SK-N-DZ (cell line): ENCODE measurements at places on chromosomes 1 and 21.

DNA sequence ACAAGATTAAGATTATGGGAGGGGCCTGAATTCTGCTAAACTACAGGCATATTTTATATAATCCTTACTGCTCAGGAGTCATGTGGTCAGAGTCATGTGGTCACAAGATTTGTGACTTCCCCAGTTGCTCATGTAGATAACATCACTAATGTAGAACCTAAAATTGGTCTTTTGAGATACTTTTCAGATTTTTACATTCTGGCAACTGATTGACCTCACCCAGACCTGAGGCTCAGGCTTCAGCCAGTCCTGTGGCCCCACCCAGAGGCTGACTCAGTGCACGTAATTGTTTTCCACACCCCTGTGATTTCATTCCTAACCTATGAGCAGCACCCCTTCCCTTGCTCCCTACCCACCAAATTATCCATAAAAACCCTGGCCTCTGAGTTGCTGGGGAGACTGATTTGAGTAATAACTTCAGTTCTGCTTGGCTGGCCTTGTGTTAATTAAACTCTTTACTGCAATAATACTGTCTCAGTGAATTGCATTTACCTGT, 41.7 kb upstream of the ZNF326 start:
- no peak for DNase-seq

DNA sequence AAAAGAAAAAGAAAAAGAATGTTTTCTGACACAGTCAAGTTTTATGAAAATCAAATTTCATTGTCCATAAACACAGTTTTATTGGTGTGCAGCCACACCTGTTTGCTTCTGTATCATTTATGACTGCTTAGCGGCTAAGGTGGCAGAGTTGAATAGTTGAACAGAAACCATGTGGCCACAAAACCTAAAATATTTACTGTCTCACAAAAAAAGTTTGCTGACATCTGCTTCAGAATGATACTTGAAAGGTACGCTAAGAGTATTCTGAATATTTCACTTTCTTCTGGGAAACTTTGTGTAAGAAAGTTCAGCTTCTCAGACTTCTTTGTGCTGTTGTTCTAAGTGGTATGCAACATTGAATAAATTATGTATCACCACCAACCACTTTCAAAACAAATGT, 6.2 kb downstream of the KCNK1 start:
- no peak for DNase-seq

GRCh38 chr1:118253053-118253915, 68.3 kb upstream of the SPAG17 start:
- peak; percentile 4 for DNase-seq

- DNase-seq = no peak
These were observed 21.9 kb upstream of the PIK3CD start for GRCh38 chr1:9629445-9630201.

DNA sequence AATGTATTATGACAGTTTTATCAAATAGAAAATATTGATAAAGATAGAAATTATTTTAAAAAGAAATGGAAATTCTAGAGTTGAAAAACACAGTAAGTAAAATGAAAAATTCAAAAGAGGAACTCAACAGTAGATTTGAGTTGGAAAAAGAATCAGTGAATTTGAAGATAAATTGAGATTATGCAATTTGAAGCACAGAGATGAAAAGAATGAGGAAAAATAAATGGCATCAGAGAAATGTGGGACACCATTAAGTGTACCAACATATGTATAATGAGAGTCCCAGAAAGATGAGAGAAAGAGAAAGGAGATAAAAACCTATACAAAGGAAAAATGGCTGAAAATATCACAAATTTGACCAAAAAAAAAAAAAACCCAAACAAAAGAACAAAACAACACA, 25.0 kb downstream of the C4BPA start:
- no peak for DNase-seq

GRCh38 chr1:118118469-118118868, 66.6 kb downstream of the SPAG17 start:
- DNase-seq = no peak

DNA sequence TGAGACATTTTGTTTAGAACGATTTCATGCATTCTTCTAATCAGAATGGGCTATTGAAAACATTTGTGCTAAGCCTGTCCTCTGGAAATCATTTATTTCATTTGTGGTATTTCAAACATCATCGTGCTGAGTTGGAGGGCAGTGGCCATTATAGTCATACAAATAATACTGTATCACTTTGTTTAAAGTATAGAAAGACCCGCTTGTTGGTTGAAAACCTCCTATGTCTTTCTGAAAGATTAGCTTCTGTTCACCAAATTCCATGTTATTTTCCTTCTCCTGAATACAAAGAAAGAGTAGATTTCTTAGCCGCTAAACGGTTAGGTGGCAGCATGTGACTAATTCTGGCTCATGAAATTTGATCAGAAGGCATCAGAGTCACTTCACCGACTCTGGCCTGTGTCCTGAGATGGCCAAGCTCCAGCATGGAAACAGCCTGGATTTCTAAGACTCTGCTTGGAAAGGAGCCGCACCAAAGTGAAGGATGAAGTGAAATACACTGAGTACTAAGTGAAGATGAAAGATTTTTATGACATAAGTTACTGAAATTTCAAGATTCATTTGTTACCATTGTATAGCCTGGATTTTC, 355.1 kb downstream of the USP25 start:
- peak; percentile 35 for DNase-seq

- no peak for DNase-seq
These were observed 1329.6 kb downstream of the KCNT2 start for GRCh38 chr1:195278644-195279043.

GRCh38 chr1:186927884-186928283, 99.1 kb downstream of the PLA2G4A start:
- no peak for DNase-seq

- peak; percentile 38 for DNase-seq
These were observed 168.3 kb downstream of the RHOU start for GRCh38 chr1:228903434-228904071.

GRCh38 chr1:198326232-198326631, 169.4 kb downstream of the NEK7 start:
- DNase-seq = no peak

DNA sequence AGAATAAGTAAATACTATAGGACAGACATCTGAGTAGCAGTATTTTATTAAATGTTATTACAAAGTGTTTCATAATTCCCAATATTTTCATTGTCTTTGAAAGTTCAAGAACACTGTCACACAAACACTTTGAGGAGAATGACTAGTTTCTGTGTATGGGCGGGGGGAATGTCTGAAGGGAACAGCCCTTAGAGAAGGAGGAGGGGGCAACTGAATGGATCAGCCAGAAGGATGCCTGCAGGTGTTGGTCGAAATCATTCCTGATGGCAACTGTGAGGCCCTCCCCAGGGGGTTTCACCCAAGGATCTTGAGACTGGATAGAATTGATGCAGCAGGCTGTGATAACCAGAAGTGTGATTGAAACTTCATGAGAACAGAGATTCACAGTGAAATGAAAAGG, 223.2 kb upstream of the C1orf87 start:
- DNase-seq = no peak

GRCh38 chr1:154847891-154848290, 22.2 kb downstream of the KCNN3 start:
- no peak for DNase-seq

- no peak for DNase-seq
These were observed 6.0 kb upstream of the SHISA4 start for GRCh38 chr1:201882665-201883132.

- no peak for DNase-seq
These were observed 146.4 kb upstream of the COL11A1 start for GRCh38 chr1:103254691-103255090.

- DNase-seq = no peak
These were observed 49.6 kb downstream of the OSBPL9 start for GRCh38 chr1:51666478-51666877.

DNA sequence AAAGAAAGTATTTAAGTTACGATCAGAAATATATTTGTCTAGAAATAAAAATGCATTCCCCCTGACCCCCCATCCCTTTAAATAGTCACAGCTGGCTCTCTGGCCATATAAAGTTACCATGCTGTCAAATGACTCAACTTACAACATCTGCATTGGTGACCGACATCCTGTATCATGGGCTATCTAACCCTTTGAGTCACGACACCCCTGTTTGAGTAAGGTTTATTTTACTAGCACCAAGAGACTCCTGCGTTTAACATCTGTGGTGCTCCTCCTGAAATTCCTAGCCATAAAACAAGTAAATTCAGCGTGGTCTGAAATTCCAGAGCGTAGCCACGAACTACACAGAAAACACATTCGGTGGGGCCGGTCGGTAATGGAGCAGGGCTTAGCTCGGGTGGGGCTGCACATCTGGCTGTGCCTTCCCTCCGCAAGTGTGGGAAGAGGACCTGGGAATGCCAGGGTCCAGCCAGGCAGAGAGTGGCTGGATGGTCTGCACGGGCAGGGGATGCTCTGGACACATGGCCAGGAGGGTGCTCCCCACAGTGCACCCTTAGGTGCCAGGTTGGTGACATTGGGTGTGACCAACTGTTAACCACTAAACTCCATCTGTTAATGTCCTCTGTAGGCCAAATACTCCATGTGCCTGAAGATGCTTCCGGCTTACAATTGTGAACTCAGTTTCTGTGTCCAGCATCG, 53.0 kb upstream of the CLDN14 start:
- no peak for DNase-seq

GRCh38 chr21:39503123-39503762, 51.5 kb downstream of the SH3BGR start:
- DNase-seq = no peak

DNA sequence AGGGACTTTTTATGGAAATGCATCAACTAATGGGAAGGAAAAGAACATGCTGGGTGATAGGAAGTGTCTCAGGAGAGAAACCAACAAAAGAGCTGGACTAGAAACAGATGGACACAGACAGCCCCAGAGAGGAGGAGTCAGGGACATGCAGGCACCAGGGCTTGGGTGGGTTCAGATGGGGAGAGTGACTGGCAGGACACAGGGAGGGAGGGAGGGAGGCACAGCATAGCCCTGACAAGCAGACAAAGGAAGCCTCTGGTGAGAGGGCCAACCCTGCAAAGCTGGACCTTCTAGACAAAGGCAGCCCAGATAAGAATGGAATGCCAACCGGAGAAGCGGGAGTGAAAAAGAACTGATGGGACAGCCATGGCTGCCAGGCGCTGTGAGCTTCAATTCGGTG, 568.8 kb downstream of the AJAP1 start:
- no peak for DNase-seq

- DNase-seq = peak; percentile 20
These were observed 573 bp downstream of the KLHL21 start for GRCh38 chr1:6601923-6602668.

- DNase-seq = no peak
These were observed 175.8 kb downstream of the TNFSF18 start for GRCh38 chr1:172874950-172875349.

- DNase-seq = no peak
These were observed 450 bp downstream of the S100A10 start for GRCh38 chr1:151993084-151993733.

- DNase-seq = no peak
These were observed 5.0 kb downstream of the AGT start for GRCh38 chr1:230708631-230709580.
